Progenitor cell of endocrine pancreas (in vitro differentiated cells): ENCODE measurements at places on chromosomes 11 and 22.

DNA sequence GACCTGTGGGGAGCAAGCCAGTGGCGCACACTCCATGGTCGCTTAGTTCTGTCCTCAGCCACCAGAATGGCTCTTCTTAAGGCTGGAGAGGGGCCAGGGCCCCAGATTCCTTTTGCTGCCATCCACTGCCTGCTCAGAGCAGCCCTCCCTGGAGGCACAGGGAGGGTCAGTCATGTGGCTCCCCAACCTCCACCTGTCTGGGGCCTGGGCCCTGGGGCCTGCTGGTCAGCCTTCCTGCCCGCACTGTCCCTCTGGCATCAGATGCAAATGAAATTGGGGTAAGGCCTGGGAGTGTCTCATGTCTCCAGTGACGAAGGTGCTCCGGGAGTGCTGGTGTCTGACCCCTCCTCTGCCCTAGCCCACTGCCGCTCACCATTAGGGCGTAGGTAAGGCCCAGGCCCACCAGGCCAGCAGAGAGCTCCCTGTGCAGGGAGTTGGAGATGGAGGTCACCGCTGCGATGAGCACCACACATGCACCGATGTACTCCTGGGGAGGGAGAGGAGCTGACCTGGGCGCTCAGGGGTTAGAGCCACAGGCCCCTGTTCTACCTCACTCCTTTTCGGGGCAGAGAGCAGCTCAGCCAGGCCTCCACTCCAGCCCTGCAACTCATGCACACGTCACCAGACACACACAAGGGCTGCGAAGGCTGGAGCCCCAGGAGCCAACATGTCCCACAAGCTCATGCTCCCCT is 9.0 kb upstream of the KCNJ11 start:
- no peak for DNase-seq

GRCh38 chr11:42249956-42250355 is 790.5 kb upstream of the LRRC4C start:
- no peak for DNase-seq

- DNase-seq = no peak
Observed at GRCh38 chr11:27705873-27706820, 5.9 kb upstream of the BDNF start.

DNA sequence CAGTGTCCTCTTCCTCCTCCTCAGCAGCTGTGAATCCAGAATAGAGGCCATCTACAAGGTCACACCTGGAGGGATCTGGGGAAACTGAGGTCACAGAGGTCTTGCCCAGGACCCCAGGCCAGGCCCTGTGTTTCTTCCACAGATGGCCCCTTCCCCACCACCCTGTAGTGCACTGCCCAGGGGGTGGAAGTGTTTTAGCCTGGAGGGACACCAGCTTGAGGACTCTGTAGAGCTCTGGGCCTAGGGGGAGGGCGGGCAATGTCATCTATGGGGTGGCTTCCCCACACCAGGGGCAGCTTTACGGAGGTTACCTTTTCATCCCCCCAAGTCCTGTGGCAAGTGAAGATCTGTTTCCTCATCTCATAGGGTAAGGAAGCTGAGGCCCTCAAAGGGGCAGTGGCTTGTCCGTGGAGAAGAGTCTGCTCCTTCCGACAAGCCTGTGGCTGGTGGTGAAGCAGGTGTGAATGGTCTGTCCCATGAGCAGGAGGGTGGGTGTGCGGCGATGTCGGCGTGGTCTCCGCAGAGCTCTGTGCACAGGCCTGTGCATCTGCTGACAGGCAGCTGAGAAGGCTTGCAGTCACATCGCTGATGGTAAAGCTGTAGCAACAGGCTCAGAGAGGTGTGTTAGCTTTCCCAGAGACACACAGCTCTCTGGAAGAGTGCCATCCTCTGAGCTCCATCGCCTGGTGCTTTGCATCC is 74.1 kb upstream of the WNT7B start:
- no peak for DNase-seq

GRCh38 chr11:30729187-30729713 is 143.1 kb upstream of the MPPED2 start:
- DNase-seq = no peak

- peak; percentile 42 for DNase-seq
Observed at GRCh38 chr22:31122532-31123291, at the start of gene INPP5J. TSS of gene INPP5J (plus strand) at chr22:31122966. CDS start at chr22:31123015, 49 bp downstream.

- no peak for DNase-seq
Observed at GRCh38 chr11:133227632-133228111, 304.6 kb downstream of the OPCML start.

- DNase-seq = no peak
Observed at GRCh38 chr11:103946793-103947545, 89.5 kb upstream of the DDI1 start.

GRCh38 chr22:28882878-28883656 is at the start of gene ZNRF3:
TSS of gene ZNRF3 (plus strand) at chr22:28883572. CDS start at chr22:28883767, 195 bp downstream.
- peak; percentile 83 for DNase-seq

DNA sequence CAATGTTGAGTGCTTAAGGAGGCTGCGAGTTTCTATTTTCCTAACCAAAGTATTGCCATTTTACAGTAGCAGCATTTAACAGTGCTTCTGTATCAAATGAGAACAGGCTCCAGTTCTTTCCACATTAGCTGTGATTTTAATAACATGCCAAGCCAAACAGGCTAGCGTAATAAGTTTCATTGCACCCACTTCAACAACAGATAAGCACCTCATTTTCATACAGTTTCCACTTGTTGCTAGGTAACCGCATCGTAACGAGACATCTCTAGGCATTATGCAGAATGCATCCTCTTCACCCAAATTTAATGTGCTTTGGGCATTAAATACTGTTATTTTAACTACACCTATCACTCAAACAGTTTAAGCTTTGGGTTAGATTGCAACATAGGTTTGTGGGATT is 79.0 kb downstream of the CADM1 start:
- DNase-seq = no peak

DNA sequence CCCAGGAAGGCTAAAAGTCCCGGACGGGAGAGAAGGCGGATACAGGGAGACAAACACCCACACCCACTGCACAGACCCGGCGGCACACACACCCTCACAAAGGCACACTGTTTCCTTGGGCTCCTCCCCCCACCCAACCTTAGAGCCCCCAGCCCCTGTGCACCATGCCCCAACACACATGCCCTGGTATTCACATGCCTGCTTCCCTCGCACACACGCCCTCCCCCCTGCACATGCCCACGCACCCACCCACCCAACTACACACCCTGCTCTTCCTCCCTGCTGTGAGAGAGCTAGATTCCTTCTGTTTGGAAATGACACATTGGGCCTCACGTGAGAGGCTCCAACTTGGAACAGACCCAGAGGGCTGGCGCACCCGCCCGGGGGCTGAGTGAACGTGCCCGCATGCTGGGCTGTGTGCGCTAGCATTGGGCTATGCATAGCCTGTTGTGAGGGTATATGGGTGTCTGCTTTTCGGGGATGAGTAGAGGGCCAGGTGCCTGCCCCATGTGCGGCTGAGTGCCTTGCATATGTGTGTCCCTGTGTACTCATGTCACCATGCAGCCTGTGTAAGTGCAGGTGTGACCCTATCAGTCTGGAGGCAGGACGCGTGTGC is 518 bp upstream of the CHRM1 start:
- DNase-seq = no peak

GRCh38 chr11:129278586-129279319 is 86.6 kb upstream of the ARHGAP32 start:
- DNase-seq = peak; percentile 24

- DNase-seq = no peak
Observed at GRCh38 chr22:47334601-47335000, 572.2 kb downstream of the TBC1D22A start.
